ENCODE measurements at places on chromosomes 5 and 9.

DNA sequence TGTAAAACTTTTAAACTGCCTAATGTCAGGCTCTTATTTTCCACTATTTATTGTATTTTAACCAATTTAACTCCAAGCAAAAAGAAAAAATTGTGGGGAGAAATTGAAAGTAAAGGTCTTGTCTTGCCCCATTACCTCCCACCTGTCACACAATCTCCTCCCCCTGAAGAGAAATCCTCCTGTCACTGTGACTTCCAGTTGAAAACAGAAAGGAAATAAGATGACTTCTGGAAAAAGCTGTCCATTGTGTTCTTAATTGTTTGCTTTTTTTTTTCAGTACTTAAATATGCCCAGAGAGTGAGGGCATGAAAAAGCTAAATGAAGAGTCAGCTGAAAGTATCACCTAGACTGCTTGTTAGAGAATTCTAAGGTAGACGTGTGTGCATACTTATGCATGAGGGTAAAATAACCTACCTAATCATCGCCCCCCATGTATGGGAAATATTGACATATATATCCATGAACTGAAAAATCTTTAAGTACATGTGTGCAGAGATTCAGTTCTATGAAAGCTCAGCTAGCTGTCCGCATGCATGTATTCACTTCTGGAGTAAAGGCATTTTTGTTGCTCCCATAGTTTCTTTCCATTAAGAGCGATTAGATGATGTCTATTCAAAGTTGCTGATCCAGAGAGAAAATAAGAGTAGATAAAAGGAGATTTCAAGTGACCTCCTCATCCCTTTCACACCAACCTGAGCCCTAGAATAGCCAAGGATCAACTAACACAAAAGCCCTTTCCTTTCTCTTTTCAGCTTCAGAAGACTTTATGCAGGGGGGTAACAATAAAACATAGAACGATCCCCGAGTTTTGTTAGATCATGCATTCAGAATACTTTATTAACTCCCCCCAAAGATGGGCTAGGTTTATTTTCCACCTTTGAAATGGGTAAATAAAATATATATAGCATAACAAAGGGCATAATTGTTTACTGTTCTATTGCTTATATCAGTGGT, 5.3 kb downstream of the NR2F1-AS1 start:
- no peak for DNase-seq

GRCh38 chr5:53019320-53019719, 30.2 kb downstream of the ITGA2 start:
- no peak for DNase-seq

GRCh38 chr5:90934091-90934719, 375.6 kb downstream of the ADGRV1 start:
- no peak for DNase-seq

DNA sequence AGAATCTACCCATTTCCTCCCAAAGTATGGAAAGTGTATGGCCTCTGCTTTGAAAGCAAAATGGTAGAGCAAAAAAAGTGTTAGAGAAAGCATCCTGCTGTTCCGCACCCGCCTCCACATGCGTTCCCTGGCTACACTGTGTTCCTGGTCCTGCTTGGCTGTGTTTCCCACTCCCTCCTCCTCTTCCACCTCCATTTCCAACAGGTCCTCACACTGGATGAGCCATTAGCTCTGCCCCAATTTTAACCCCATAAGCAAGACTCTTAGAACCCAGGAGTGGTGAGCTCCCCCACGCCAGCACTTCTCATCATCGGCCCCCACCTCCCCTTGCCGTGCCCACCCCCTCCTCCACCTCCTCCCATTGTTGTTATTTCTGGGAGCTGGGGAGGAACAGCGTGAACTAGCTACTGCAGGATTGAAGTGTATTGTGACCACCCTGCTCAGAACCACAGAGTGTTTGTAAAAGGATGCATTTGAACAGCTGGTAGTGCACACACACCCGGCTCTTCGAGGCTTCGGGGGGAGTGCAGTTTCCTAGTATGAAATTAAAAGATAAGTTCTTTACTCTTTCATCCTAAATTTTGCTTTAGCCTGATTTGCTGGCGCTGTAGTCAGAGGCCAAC, 120.0 kb downstream of the PDZD2 start:
- no peak for DNase-seq

GRCh38 chr9:130934702-130935647, 4.1 kb downstream of the FIBCD1 start:
- DNase-seq = no peak

Measured in GM13976 (cell line).